Activated T-cell treated with anti-CD3 and anti-CD28 coated beads, Interleukin-2, amount 50 U/mL, for 72 hours (primary cell): ENCODE measurements at places on chromosomes 12 and 14.
A peak's percentile ranks its signal among the peaks of the same experiment; 100 is the strongest.

DNA sequence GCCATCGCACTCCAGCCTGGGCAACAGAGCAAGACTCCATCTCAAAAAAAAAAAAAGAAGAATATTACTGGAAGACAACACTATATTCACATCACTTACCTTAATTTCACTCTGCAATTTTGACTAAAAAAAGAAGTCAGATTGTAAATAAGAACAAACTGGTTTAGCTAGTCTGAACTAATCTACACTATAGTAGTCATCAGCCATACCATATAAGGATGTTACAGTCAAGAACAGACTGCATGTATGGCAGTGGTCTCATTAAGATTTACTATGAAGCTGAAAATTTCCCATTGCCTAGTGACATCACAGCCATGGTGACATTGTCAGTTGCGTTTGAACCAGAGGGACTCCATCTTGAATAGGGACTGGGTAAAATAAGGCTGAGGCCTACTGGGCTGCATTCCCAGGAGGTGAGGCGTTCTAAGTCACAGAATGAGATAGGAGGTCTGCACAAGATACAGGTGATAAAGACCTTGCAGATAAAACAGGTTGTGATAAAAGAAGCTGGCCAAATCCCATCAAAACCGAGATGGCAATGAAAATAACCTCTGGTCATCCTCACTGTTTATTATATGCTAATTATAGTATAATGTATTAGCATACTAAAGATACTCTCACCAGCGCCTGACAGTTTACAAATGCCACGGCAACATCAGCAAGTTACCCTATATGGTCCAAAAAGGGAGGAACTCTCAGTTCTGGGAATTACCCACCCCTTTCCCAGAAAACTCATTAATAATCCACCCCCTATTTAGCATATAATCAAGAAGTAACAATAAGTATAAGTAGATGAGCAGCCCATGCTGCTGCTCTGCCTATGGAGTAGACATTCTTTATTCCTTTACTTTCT is 51.2 kb downstream of the OSBPL8 start:
- DNase-seq = no peak

DNA sequence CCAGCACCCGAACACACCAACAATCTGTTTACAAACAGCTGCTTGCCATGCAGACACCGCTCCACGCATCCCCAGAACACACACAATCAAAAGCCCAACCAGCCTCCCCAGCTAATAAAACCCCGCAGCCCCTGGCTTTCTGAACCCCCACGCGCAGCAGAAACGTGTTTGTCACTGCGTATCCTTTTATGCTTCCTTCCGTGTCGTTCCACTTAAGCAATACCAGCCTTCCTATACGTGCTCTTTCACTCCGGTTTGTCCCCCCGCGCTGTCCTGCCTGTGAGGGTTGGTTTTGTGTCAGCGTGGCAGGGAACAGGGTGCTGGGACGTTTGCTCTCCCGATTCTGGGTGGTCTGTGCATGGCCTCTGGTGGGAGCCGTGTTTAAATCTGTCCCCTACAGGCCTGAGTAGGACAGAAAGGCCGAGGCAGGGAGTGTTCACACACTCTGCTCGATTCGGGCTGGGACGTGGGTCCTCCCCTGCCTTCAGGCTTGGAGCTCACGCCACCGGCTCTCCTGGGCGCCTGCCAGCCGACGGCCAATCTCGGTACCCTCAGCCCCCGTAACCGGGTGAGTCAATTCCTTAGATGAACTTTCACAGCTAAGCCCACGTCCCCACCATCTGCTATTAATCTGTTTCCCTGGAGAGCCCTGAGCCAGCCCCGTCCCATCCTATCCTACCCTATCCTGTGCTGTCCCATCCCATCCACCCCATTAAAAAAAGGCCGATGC is 60.0 kb downstream of the NOC4L start:
- DNase-seq = no peak

DNA sequence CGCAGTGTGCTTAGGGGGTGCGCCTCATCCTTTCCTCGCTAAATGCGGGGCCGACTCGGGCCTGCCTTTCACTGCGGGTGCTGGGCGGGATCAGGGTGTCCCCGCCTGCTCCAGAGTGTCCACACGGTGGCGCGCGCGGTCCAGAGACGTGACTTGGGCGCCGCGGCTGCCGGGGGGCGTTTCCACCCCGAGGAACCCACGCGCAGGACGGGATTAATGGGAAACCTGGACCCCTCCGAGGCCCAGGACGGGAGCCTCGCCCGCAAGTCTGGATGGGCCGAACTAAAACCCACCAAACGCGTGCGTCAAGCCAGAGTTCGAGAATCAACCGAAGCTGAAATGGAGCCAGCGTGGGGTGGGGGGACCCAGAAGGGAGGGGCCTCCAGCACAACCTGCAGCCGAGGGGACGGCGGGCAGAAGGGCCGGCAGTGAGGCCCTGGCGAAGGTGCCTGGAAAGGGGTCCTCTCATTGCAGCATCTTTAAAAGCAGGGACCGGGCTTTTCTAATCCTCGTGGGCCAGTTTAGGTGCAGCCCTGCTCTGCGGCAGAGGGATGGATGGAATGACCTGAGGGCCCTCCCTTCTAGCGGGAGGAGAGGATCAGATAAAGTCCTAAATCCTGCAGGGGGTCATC is 93.3 kb downstream of the NINJ2 start:
- peak; percentile 91 for DNase-seq

DNA sequence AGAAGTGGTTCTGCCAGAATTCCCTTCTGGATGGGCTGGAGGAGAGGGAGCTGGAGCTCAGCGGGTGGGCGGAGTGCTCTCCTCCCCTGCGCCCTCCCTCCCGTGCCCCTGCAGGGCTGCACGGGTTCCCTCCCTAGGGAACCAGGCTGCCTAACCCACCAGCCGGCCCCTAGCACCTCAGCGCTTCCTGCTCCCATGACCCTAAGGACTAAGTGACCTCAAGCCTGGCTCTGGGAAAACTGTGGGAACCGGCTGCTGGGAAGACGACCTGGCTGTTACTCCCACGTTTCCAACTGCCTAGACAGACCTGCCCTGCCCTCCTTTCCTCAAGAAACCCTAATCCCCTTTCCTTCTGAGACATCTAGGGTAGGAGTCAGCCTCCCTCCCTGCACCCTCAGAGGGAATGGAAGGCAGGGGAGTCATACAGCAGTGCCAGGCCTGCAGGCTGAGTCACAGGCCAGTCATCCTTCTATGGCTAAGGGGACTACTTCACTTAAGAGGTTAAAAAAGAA is 31.5 kb downstream of the SLC6A12 start:
- DNase-seq = no peak

GRCh38 chr12:10891937-10892336 is 7.9 kb upstream of the PRH1 start:
- DNase-seq = no peak

- no peak for DNase-seq
These were observed 19.1 kb upstream of the ALX1 start for GRCh38 chr12:85260896-85261295.

DNA sequence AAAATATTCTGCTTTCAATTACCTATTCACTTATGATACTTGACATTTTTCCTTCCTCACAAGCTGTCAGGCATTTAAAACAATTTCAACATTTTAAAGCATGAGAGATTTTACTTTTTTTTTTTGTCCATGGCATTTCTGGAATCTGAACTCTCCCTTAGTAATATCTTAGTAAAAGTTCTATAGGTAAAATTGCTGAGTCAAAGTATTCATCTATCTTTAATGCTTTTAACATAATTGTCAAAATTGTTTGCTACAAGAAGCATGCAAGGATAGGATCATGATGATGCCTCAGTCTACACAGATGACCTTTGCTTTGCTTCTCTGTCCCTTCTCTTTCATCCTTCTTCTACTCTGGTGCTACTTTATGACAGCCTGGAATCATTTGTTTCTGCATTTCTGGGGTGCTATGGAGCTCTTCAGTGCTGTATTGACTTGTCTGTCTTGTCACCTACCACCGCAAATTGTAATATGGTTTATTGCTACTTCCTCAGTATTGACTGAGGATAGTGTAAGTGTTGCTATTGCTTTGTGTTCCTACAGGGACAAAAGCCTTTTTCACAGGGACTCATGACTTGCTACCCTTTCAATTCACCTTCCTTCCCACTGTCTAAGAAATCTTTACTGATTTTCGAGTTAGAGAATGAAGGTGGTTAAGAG is 589.8 kb upstream of the ATP2B1 start:
- no peak for DNase-seq

DNA sequence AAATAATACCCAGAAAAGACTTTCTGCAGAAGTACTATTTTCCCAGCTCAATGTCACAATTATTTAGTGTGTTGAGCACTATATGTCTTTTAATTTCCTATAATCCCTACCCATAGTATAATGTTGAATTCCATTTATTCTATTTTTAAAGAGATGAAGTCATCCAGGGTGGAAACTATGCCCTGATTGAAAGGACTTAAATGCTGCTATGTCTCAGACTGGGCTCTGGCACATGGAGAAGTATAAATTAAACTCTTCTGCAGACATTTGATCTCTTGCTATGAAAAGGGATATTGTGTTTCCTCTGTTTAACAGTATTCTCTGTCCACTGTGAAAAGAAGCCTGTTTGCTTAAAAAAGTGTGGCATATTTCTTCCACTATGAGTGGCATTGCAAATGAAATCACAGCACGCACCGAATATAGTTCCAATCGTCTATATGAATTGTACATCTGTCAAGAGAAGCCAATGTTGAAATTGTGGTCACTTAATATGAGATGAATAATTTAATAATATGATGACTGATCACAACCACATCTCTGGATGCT is 192.3 kb downstream of the BCAT1 start:
- no peak for DNase-seq

DNA sequence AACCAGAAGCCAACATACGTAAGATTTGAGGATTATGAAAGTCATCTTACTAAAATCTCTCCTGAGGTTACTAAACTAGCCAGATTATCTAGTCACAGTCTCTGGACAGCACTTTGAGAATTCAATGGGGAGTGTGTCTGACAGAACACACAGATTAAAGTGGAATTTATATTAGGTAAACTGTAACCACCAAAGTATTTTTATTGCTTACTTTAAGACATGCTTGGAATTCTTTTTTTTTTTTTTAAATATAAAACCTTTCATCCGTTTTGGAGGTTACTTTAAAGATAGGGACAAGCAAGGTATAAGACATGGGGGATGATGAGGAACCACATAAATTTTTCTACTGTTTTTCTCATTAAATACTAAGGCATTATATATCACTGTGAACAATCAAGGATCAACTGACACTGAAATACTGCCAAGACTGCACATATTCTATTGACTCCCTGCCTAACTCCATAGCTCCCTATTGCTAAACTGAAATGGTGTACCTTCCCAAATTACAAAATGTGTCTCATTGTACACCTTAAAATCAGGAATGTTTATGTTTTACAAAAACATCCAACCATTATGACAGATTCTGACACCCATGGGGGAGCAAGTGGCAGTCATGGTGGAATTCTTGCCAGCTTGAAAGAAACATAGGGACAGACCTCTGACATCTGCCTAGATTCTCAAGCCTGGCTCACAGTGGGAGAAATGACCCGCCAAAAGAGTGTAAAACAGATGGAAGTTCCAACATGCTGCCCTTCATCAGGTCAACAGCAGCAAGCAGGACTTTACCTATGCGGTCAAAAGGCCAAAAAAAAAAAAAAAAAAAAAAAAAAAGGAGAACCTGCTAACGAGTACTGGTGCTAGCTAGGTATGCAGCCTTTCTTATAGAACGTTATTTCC is 239.3 kb downstream of the MED13L start:
- no peak for DNase-seq

- no peak for DNase-seq
These were observed 3.7 kb downstream of the RNASE8 start for GRCh38 chr14:21061347-21061668.

DNA sequence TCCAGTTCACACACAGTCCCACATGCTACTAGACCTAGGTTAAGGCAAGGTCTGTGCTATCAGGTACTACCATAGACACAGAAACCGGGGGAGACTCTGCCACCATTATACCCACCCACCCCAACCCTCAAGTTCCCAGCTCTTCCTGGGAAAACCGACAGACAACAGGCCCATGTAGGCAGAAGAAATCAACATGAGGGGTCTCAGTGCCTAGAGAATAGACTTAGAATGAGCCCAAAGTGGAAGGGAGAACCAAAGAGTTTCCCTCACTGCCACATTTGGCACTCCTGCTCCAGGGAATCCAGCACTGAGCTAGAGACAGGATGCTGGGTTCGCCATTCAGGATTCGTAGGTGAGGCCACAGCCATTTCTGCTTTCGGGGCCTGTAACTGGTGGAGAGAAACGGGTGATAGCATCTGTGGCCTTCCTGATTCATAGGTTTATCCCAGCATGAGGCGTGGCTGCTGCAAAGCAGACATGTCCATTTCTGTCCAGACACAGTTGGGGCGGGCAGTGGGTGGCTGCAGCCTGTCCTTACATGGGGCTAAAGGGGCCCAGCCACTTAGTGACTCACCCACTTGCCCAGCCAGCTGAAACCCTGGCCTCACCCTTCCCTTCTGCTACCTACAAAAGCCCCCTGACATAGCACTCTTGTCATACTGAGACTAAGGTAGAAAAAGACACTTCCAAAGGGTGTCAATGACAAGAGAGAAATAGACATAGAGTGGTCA is 69.4 kb downstream of the IRF2BPL start:
- DNase-seq = peak; percentile 52

DNA sequence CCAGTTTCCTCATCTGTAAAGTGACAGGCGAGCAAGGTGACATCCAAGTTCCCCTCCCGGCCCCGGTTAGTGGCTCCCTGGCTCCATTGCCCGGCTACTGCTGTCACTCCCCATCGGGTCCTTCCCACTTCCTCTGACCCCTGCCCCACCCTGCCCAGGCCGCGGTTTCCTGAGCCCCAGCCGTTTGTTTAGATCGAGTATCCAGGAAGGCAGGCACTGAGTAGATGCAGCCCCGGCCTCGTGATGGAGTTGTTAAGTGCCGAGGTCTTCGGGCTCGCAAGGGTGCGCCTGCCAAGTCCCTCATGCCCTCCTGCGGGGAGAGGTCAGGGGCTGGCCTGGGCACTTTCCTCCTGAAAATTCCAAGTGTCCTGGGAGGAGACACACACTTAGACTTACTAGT is 55.4 kb downstream of the TEAD4 start:
- DNase-seq = no peak

DNA sequence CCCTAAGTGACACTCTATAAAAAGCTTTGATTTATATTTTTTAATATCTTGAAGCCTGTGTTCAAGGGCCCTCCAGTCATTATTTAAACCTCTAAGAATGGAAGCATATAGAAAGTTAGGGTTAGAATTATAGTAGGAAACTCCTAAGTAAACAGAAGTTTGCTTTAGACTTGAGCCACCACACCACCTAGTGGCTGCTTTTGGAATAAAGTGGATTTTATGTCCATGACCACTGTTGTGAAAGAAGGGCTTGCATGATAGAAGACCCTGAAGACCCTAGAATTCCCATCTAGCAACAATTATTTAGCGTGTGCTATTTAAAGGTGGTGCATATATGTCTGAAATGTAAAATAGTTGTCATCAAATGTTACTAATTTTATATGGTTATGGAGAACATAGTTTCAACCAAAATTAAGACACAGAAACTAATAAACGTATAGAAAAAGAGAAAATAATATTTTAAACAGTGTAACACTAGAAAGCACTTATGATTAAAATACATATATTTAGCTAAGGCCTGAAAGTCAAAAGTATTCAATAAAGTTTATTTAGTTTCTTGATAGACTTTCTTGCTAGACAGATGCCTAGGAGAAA is 21.3 kb downstream of the LRRIQ1 start:
- DNase-seq = peak; percentile 18

- DNase-seq = no peak
These were observed 6.8 kb downstream of the TAS2R46 start for GRCh38 chr12:11055306-11055705.
